ENCODE measurements at places on chromosomes 4 and X.
A peak's percentile ranks its signal among the peaks of the same experiment; 100 is the strongest.

- DNase-seq: peak; percentile 43
Measured at GRCh38 chrX:103157496-103158316, 57.2 kb upstream of the BEX4 start.

DNA sequence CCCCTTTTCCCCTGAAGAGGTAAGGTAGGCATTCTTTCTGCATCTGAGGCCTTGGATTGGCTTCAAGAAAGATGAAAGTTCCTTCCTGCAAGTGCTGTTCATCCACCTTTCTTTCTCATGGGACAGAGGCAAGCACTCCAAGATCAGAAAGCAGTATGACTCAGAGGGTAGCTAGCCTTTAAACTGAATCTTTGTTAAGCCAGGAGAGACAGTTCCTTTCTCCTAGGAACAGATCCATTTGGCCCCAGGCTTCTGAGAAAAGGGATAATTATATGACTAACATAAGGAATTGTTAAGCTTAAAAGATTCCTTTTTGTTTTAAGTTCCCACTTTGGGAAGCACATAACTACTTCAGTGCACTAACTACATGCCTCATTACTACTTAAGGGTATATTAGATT, 192.0 kb downstream of the PPP3CA start:
- DNase-seq: no peak

DNA sequence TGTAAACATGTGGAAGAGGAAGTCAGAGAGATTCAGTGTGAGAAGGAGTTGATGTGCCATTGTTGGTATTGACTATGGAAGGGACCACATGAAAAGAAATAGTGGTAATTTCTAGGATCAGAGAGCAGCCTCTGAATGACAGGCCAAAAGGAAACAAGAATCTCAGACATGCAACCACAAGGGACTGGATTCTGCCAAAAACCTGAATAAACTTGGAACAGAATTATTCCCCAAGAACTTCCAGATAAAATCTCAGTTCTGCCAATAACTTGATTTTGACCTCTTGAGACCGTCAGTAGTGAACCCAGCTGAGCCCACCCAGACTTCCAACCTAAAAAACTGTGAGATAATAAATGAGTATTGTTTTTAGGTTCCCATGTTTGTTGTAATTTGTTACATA, 653.6 kb upstream of the NR3C2 start:
- no peak for DNase-seq

- no peak for DNase-seq
Measured at GRCh38 chr4:120056246-120056645, 10.4 kb downstream of the MAD2L1 start.

DNA sequence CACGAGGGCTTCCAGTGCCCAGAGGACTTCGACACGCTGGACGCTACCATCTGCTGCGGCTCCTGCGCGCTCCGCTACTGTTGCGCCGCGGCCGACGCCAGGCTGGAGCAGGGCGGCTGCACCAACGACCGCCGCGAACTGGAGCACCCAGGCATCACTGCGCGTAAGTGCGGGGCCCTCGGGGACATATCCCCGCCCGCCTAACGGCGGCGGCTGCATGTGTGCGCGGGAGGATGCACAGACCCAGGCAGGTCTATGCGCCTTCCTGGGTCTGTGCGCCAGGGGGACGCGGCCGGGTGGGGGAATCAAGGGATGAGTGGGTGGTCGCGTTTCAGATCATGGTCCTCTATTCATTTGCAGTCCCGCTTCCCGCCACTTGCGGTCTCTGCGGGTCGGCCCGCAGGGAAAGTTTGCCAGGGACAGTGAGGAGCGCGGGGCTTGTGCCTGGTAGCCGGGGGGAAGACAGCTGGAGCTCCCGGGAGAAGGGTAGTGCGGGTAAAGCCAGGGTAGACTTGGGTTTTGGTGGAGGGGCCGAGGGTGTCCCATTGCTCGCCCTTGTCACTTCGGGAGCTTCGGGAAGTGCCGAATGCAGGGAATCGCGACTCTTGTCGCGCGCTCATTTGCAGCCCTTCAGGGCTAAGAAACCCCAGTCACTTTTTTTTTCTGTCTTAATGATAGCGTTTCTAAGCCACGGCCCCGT, 1.0 kb downstream of the SHISA3 start:
- no peak for DNase-seq

GRCh38 chr4:132195176-132195575, 953.9 kb upstream of the PCDH10 start:
- no peak for DNase-seq

GRCh38 chrX:106894978-106895452, 8.1 kb downstream of the RIPPLY1 start:
- DNase-seq: no peak

DNA sequence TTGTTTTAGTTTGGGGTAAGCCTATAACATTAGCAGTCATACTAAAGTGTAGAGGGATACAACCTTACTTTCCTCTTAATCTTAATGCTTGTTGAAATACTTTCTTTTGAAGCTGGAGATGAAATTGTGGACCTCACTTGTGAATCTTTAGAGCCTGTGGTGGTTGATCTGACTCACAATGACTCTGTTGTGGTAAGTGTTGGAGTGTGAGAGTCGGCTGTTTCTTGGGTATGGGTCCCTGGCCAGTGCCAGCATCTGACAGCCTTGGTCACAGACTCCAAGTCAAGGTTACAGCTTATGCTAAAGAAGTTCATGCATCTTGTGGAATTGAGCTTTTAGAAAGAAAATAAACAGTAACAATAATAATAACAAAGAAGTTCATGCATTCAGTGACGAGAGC, 31.6 kb downstream of the RNF4 start:
- DNase-seq: no peak

- DNase-seq: no peak
Measured at GRCh38 chr4:101993002-101993841, 202.7 kb downstream of the BANK1 start.

DNA sequence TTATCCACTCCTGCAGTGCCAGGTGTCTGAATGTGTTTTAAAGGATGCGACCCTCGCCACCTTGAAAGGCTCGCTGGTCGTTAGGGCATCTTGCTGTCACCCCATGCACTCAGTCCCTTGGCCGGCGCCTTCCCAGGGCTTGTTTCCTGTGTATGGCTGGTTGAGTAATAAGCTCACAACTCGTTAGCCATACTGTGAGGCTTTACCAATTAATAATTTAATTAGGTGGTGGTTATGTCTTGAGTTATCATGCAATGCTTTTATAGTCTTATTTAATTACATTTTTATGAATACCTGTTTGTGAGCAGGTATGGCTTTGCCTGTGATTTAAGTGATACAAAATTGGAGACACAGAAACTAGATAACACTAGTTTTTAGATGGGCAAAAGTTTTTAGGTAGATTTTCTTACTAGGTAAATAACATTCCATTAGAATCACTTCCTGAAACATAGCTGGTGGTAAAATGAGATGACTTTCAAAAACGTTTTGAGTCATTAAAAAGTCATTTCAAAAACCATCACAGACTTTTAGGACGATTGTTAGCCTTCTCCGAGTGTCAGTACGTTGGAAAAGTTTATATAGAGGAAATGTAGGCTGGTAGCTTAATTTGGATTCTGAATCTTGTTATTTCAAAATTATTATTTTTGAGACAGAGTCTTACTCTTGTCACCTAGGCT, 18.2 kb downstream of the PTTG2 start:
- no peak for DNase-seq

- no peak for DNase-seq
Measured at GRCh38 chr4:127352220-127353113, 280.3 kb upstream of the INTU start.

GRCh38 chrX:123310112-123310511, 126.0 kb downstream of the GRIA3 start:
- DNase-seq: no peak

- DNase-seq: no peak
Measured at GRCh38 chr4:183286590-183287308, 33.3 kb downstream of the CLDN22 start.

GRCh38 chr4:102493794-102494193, 7.4 kb upstream of the NFKB1 start:
- no peak for DNase-seq

DNA sequence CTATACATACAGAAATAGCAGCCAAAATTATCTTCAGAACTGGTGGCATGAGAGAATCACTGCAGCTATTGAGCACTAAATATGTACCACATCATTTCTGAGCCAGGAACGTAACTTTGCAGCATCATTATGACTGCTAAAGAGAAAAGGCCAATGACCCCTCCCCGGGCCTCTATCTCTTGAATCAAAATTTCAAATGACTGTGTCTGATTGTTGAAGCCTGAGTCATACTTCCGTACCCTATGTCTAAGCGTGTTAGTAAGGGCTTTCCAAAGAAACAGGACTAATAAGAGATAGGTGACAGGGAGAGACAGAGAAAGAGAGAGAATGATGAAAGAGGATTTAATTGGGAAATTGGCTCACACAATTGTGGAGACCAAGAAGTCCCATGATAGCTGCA, 445.5 kb upstream of the SPANXN1 start:
- no peak for DNase-seq

DNA sequence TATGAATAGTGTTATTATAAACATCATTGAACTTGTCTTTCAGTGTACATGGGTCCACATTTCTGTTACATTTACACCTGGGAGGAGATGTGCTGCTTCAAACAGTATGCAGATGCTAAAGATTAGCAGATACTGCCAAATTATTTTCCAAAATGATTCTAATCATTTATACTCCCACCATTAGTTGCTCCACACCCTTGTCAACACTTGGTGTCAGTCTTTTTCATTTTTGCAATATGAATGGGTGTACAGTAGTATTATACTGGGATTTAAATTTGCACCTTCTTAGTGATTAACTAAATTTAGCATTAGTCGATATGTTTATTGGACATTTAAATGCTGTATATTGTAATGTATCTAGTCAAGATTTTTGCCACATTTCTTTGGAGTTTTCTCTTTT, 131.6 kb upstream of the GRID2 start:
- DNase-seq: no peak

- peak; percentile 10 for DNase-seq
Measured at GRCh38 chrX:51144828-51145442, 187.7 kb upstream of the NUDT10 start.

- no peak for DNase-seq
Measured at GRCh38 chrX:21932292-21933002, 8.1 kb upstream of the SMS start.

DNA sequence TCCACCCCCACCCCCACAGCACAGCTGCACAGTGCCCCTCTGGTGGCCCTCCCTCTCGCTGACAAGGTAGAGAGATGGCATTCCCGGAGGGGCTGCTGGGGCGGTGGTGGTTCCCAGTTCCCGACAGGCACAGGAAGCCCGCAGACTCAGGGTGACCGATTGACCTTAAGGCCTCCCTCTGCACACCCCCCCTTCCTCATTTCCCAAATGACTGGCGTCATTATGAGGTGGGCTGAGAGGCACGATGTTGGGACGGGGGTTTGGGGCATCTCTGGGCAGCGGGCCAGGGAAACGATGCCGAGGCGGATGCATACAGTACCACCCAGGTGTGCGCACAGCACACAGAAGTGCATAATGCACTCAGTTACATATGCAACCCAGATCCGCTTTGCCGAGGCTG, 3.5 kb upstream of the TIMP1 start:
- no peak for DNase-seq

DNA sequence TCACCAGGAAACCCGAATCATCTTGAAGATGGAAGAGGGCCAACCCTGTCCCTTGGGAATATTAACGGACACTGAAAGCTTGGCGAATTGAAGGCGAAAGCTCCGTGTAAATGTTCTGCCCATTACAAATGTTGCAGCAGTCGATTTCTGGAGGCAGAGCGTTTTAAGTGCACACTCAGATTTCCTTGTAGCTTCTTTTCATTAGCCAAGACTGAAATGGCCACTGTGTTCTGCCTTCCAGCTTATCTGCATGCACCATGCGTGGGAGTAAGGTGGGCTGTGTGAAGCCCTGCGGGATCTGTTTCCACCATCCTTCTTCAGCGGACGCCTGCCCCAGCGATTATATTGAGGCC, 1.3 kb downstream of the SMIM20 start:
- no peak for DNase-seq

DNA sequence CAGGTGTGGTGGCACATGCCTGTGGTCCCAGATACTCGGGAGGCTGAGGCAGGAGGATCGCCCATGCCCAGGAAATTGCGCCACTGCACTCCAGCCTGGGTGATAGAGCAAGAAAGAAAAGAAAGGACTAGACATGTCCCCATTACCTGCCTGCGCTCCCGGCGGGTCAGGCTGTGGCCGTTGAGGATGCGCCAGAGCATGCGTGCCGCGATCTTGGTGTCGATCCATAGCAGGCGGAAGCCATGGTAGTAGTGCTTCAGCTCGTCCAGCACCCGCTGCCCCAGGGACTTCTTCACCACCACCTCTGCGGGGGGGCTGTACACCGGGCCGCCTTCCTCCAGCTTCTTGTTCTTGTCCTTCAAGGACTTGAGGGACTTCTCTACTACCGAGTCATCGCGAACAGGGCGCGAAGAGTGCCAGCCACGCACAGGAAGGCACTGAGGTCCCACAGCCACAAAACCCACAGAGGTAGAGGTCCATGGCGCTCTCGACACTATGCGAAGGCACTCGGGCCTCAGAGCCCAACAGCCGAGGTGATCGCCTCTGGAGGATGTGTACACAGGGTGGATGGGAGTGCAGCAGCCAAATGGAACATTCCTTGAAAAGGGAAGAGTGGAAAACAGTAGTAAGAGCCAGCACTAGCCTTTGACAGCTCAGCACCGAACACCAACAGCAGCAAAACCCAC, 14.6 kb downstream of the LETM1 start:
- DNase-seq: no peak

DNA sequence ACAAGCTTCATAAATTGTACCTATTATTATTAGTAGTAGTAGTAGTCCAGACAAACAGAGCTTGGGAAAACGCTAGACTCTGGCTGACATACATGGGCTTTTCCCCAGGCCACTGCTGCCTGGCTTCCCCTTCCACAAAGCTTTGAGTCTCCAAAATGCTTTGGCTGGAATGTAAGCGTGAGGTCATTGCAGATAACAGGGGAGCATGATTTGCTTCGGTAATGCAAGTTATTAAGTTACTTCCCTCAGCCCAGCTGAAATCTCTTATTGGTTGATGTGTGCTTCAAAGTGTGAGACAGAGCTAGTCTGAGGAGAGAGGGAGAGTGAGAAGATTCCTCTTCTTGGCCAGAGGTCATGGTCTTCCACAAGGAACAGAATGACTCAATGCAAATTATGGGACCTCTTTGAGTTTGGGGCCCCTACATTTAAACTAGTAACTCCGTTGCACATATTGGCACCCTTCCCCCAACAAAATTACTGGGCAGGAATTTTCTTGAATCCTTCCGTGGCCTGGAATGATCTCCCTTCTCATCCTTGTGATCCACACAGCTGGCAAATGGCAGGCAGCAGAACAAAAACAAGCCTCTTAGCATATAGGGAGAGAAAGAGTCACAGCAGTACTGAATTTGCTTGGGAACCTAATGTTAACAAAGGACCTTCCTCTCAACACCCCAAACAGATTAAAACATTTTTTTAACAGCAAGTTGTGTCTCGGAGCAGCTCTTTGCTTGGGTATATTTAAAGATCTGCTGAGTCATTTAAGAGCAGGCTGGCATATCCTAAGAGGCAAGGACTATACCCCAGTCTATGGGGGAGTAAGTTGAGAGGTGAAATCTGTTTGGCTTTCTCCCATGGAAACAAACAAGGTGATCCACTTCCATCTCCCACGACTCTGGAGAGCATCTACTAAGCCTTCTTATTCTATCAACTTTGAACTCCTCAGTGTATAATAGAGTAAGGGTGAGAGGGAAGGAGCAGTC, 19.9 kb downstream of the AR start:
- DNase-seq: no peak

Data from NCI-H1694 (cell line).